ENCODE measurements at places on chromosomes 4 and X.

DNA sequence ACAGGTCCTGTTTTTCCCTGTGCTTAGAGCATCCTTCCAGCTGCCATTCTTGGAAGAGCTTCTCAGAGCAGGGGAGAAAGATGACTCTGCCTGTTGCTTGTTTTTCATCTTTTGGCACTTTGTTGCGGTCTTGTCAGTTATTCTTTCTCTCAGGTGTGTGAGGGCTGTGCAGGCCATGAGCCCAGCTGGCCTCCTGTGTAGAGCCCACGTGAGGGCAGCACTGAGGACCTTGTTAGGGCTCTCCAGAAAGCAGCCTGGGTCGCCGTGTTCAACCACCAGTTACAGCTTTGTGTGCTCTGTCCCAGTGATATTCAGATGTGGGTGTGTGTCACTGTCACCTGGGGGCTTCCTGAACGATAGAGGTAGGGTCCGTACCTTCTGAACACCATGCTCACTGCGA is 52.8 kb downstream of the NOP14 start:
- no peak for DNase-seq

GRCh38 chrX:15242899-15243555 is 26.9 kb downstream of the ASB9 start:
- DNase-seq: peak; percentile 48

DNA sequence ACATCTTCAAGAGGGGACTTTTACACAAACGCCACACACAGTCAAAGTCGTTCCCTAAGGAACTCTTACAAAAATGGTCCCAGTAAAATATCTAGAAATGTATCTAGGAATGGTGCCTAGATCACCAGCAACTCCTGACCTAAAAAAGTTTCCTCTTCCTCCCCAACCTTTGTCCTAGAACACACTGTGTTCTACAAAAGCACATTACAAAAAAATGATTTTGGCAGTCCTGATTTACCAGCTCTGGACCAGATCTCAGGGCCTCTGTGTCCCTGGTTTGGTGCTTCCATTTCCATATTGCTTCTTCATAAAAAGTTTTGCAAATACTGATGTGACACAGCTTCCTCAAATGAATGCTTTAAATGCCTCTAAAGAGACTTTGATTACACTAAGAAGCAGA is 55.0 kb downstream of the LNX1 start:
- DNase-seq: no peak

DNA sequence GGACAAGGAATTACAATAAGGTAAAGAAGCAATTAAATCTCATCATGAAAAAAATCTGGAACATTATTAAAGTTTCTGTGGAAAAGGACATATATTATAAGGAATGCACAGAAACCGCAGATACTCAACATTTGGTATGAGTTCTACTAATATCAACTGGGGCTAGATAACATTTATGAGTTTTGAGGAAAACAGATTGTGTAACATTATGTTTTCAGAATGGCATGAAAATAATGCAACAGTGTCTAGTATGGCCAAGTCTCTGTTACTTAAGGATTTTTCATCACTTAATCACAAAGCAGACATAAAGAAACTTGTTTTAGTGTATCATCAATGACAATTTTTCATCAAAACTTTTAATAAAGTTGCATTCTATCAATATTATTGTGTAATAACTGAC is 785.0 kb downstream of the GLUD2 start:
- peak; percentile 6 for DNase-seq

- no peak for DNase-seq
These were observed 10.7 kb upstream of the YIPF7 start for GRCh38 chr4:44661940-44662622.

GRCh38 chr4:84031401-84031800 is 467.7 kb downstream of the NKX6-1 start:
- no peak for DNase-seq

DNA sequence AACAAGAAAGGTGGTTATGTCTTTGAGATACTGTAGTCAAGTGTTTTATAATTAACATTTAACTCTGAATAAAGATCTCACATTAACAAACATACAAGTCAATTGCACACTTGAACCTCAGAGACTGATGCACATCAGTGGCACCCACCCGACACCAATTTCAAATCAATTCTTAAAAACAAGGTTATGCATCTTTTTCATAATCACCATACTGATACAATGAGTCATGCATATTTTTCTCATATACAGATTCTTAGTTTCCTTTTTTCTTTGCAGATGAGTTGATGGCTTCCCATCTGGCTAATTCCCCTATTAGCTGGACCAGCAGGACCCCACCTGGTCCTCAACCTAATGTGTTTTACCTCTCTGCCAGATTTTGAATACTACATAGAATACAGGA is 136.2 kb upstream of the RPL34 start:
- peak; percentile 30 for DNase-seq

GRCh38 chr4:82284475-82284857 is 89.3 kb downstream of the HNRNPD start:
- DNase-seq: no peak
